ENCODE measurements at places on chromosomes 2 and 18. TPM values are rescaled to one million over a fixed set of nuclear protein-coding genes. Genes with fewer than 3 reads are reported as not detected.

Gene GLS
- polyA plus RNA-seq, result 83.2 TPM

Gene C2orf81
- 3.3 TPM for polyA plus RNA-seq

Gene PIEZO2
- 0.12 TPM for polyA plus RNA-seq

Gene NOSTRIN
- polyA plus RNA-seq, result not detected

Measured in neural cell (in vitro differentiated cells).